ENCODE measurements at places on chromosomes 13 and 19. TPM values are rescaled to one million over a fixed set of nuclear protein-coding genes. Genes with fewer than 3 reads are reported as not detected.

LILRB2 gene
- not detected for total RNA-seq

TLE5 gene
- total RNA-seq: 209 TPM

ZNF285 gene
- 5.8 TPM for total RNA-seq

GNG7 gene
- total RNA-seq: 0.29 TPM

CDX2 gene
- total RNA-seq: not detected

ZNF99 gene
- under 0.01 TPM for total RNA-seq

DACT3 gene
- 1.8 TPM for total RNA-seq

USP12 gene
- 24.6 TPM for total RNA-seq

RFPL4A gene
- not detected for total RNA-seq

UNC13A gene
- under 0.01 TPM for total RNA-seq

C13orf46 gene
- 0.36 TPM for total RNA-seq

CLIP3 gene
- total RNA-seq: 13.4 TPM

MEIOSIN gene
- not detected for total RNA-seq

PSG11 gene
- total RNA-seq: not detected

CCDC9 gene
- 8.0 TPM for total RNA-seq

PLIN4 gene
- under 0.01 TPM for total RNA-seq

NPAS1 gene
- 0.72 TPM for total RNA-seq

AMER2 gene
- total RNA-seq: not detected

HCST gene
- 0.36 TPM for total RNA-seq

ONECUT3 gene
- total RNA-seq: not detected

CD33 gene
- not detected for total RNA-seq

GARIN5A gene
- 0.29 TPM for total RNA-seq

HIPK4 gene
- 0.36 TPM for total RNA-seq

ELSPBP1 gene
- not detected for total RNA-seq

ZNF560 gene
- 0.29 TPM for total RNA-seq

CD22 gene
- total RNA-seq: not detected

KCNJ14 gene
- total RNA-seq: 0.59 TPM

ZNF626 gene
- 19.9 TPM for total RNA-seq

USPL1 gene
- 14.7 TPM for total RNA-seq

LAIR1 gene
- 0.29 TPM for total RNA-seq

RAB20 gene
- total RNA-seq: 3.8 TPM

IZUMO4 gene
- 2.4 TPM for total RNA-seq

MAST1 gene
- total RNA-seq: 0.72 TPM

ACER1 gene
- total RNA-seq: not detected

CPT1C gene
- total RNA-seq: 17.0 TPM

WASF3 gene
- 23.5 TPM for total RNA-seq

ZNF112 gene
- total RNA-seq: 7.7 TPM

ZNF221 gene
- 9.0 TPM for total RNA-seq

PDE4C gene
- total RNA-seq: not detected

CAB39L gene
- total RNA-seq: 15.6 TPM

FUT2 gene
- not detected for total RNA-seq

NLRP9 gene
- not detected for total RNA-seq

SULT2A1 gene
- total RNA-seq: not detected

SAMD1 gene
- 27.9 TPM for total RNA-seq

NCAN gene
- under 0.01 TPM for total RNA-seq

ZNF284 gene
- total RNA-seq: 3.8 TPM

FAM83E gene
- 0.29 TPM for total RNA-seq

ZNF440 gene
- 11.2 TPM for total RNA-seq

MISP gene
- 0.59 TPM for total RNA-seq

IGLON5 gene
- not detected for total RNA-seq

PEPD gene
- total RNA-seq: 82.8 TPM

GPR180 gene
- total RNA-seq: 8.7 TPM

IRGC gene
- not detected for total RNA-seq

POSTN gene
- 1,081 TPM for total RNA-seq

KIR3DL1 gene
- total RNA-seq: not detected

Measured in osteoblast (primary cell).